ENCODE measurements at places on chromosomes 6 and 20. TPM values are rescaled to one million over a fixed set of nuclear protein-coding genes. Genes with fewer than 3 reads are reported as not detected.

COL12A1 gene
- not detected for total RNA-seq

CCN6 gene
- not detected for total RNA-seq

GPR6 gene
- not detected for total RNA-seq

ULBP3 gene
- total RNA-seq = 1.7 TPM

VNN1 gene
- not detected for total RNA-seq

FBXO5 gene
- total RNA-seq = 15.6 TPM

TSBP1 gene
- total RNA-seq = not detected

SCUBE3 gene
- total RNA-seq = not detected

FNDC1 gene
- total RNA-seq = 73.2 TPM

DNA sequence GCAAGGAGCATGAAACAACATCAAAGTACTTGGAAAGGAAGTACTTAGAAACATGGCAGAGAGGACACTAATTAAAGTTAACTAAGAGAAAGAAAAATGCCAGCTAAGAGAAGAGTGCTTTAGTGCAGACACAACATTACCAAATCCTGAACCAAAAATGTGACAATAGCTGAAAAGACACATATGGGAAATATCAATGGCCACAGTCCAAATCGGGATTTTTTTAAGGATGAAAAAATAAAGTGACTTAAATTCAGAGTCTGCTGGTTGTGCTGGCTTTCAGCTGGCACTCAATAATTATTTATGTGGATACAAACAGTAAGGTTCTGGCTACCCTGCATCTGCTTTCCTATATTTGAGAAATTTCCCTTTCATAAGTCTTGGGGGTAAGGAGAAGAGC lies 12.6 kb upstream of the DST start:
- no peak overlapping the region for H3K27ac ChIP-seq
- no peak overlapping the region for H3K4me3 ChIP-seq
- H3K36me3 ChIP-seq = no peaks in the 10 kb centered on the region
- no peaks in the 10 kb centered on the region for H3K27me3 ChIP-seq
- DNase-seq = no peak
- no peaks in the 10 kb centered on the region for H3K4me1 ChIP-seq

- H3K36me3 ChIP-seq = no peaks in the 10 kb centered on the region
- no peaks in the 10 kb centered on the region for H3K27me3 ChIP-seq
- H3K27ac ChIP-seq = no peak overlapping the region
- peak overlapping the region; percentile 56 for H3K4me3 ChIP-seq
These were observed 234.4 kb upstream of the MCHR2 start for GRCh38 chr6:100228437-100228833.

GRCh38 chr20:47676219-47676721 lies 109.0 kb downstream of the SULF2 start:
- H3K27me3 ChIP-seq = no peaks in the 10 kb centered on the region
- no peaks in the 10 kb centered on the region for H3K4me1 ChIP-seq
- no peak overlapping the region for H3K27ac ChIP-seq

- H3K4me3 ChIP-seq = no peak overlapping the region
- H3K36me3 ChIP-seq = no peaks in the 10 kb centered on the region
- H3K27me3 ChIP-seq = no peaks in the 10 kb centered on the region
These were observed 9.3 kb downstream of the CDS2 start for GRCh38 chr20:5136096-5136495.

- H3K4me1 ChIP-seq = peaks cover 15% of the 10 kb centered on the region
- no peak for DNase-seq
- H3K36me3 ChIP-seq = no peaks in the 10 kb centered on the region
- no peaks in the 10 kb centered on the region for H3K27me3 ChIP-seq
These were observed 3.5 kb downstream of the ZFAND3 start for GRCh38 chr6:37822851-37823682.

DNA sequence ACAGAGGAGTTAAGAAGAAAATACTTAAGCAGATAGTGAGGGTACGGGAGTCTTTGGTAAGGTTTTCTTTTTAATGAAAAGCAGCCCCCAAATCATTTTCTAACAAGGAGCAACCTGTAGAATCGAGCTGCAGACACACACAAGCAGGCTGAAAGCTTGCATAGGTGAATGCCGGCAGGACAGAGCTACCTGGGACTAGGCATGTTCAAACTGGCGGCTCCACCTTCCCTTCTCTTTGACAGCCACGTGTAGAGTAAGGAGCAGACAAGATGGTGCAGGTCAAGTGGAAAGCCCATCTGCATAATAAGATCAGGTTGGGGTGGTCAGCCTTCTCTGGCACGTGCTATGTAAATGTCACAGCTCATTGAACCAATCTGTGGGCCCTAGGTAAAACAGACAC lies 1292.4 kb downstream of the EPHA7 start:
- no peak for DNase-seq
- H3K4me1 ChIP-seq = no peaks in the 10 kb centered on the region
- no peak overlapping the region for H3K4me3 ChIP-seq
- no peaks in the 10 kb centered on the region for H3K36me3 ChIP-seq
- H3K27ac ChIP-seq = no peak overlapping the region
- no peaks in the 10 kb centered on the region for H3K27me3 ChIP-seq

GRCh38 chr6:141467041-141467440 lies 665.7 kb upstream of the GJE1 start:
- DNase-seq = no peak
- H3K4me1 ChIP-seq = 0 out of 2 replicates have a peak, but pooled peaks cover 2% of the 10 kb centered on the region

GRCh38 chr6:4712291-4712690 lies 63.9 kb upstream of the CDYL start:
- no peak overlapping the region for H3K4me3 ChIP-seq
- H3K27ac ChIP-seq = no peak overlapping the region
- no peak for DNase-seq
- no peaks in the 10 kb centered on the region for H3K27me3 ChIP-seq
- no peaks in the 10 kb centered on the region for H3K4me1 ChIP-seq
- H3K36me3 ChIP-seq = no peaks in the 10 kb centered on the region

DNA sequence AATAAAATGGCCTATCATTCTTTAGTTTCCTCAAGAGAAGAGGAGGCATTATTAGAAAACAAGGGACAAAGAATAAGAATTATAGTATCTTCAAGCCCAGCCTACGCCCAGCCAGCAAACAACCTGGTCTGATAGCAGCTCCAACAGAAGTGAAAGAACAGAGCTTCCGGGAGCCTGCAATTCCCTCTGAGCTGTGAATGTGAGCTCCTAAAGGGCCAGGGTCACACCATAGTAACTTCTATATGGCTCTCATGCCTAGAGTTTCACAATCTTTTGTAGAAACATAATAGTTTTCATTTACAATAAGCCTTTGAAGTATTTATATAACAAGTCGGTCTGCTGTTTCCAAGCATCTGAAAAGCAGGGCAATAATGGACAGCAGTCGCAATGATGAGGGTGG lies 116.5 kb downstream of the SMLR1 start:
- no peaks in the 10 kb centered on the region for H3K4me1 ChIP-seq
- H3K27me3 ChIP-seq = no peaks in the 10 kb centered on the region
- H3K36me3 ChIP-seq = no peaks in the 10 kb centered on the region

DNA sequence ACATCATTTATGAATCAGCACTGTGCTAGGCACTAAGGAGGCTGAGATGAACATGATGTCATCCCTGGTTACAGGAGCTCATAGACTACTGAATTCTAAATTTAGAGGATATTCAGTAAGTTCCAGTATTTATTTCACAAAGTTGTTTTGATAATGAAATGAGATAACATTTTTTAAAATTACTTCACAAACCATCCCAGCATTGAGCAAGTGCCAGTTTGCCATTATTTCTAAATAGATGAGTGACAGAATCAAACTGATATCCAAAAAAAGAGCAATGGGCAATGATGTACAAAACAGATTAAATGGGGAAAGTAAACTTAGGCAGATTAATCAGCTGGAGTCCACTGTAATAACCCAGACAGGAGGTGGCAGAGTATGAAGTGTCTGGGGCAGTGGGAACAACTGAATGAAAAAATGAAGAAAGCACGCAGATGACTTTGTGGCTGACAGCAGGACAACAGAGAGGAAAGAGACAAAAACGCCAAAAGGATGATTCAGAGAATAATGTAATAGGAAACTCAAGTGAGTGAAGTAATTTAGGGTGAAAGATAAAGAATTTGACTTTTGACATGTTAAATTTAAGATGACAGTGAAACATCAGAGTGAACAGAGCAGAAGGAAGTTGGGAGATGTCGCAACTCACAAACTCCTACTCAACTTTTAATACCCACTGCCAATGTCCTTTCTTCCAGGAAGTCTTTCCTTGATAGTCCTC lies 70.2 kb downstream of the RCAN2 start:
- no peak for DNase-seq
- no peak overlapping the region for H3K4me3 ChIP-seq
- no peaks in the 10 kb centered on the region for H3K4me1 ChIP-seq
- H3K36me3 ChIP-seq = no peaks in the 10 kb centered on the region

DNA sequence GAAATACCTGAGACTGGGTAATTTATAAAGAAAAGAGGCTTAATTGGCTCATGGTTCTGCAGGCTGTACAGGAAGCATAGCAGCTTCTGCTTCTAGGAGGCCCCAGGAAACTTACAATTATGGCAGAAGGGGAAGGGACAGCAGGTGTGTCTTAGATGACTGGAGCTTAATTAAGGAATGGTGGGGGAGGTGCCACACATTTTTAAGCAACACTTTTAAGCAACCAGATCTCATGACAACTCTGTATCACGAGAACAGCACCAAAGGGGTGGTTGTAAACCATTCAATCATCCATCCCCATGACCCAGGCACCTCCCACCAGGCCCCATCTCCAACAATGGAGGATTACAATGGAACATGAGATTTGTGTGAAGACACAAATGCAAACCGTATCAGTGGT lies 26.9 kb downstream of the FIG4 start:
- H3K27ac ChIP-seq = no peak overlapping the region
- H3K4me3 ChIP-seq = no peak overlapping the region
- H3K27me3 ChIP-seq = no peaks in the 10 kb centered on the region
- no peak for DNase-seq
- H3K36me3 ChIP-seq = no peaks in the 10 kb centered on the region
- peaks cover 11% of the 10 kb centered on the region for H3K4me1 ChIP-seq

DNA sequence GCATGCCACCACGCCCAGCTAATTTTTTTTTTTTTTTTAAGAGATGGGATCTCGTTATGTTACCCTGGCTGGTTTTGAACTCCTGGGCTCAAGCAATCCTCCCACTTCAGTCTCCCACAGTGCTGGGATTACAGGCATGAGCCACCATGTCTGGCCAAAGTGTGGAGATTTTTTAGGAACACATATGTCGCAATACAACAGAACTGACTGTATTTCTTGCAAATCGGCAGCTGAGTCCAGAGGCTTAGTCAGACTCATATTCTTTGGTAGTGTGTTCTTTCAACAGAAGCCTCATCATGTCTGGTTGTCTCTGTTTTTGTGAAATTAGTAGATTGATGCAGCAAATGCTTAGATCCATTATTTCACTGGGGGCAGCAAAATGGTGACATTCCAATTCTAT lies 23.9 kb upstream of the CD164 start:
- no peak overlapping the region for H3K4me3 ChIP-seq
- no peaks in the 10 kb centered on the region for H3K36me3 ChIP-seq
- no peaks in the 10 kb centered on the region for H3K27me3 ChIP-seq
- DNase-seq = no peak

DNA sequence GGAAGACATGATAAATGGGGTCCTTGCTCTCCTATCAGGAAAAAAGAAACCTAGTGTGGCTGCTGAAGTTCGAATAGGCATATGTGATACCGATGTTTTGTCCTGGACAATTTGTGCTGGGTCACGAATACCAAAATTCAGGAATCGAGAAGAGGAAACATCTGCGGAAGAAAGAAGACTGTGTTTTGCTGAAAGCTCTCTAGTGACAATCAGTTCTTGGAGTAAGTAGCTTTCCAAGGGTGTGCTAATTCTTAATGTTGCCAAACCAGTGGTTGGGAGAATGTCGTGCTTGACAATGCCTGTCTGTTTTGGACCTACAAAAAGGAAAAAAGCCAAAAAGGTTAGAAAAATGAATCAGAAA lies 956.1 kb downstream of the PHF3 start:
- no peaks in the 10 kb centered on the region for H3K36me3 ChIP-seq
- no peaks in the 10 kb centered on the region for H3K4me1 ChIP-seq
- no peak overlapping the region for H3K27ac ChIP-seq
- no peak overlapping the region for H3K4me3 ChIP-seq

- H3K36me3 ChIP-seq = peaks cover 14% of the 10 kb centered on the region
- H3K4me1 ChIP-seq = peaks cover 8% of the 10 kb centered on the region
- H3K27ac ChIP-seq = no peak overlapping the region
These were observed 19.8 kb downstream of the MDN1 start for GRCh38 chr6:89799756-89800155.

DNA sequence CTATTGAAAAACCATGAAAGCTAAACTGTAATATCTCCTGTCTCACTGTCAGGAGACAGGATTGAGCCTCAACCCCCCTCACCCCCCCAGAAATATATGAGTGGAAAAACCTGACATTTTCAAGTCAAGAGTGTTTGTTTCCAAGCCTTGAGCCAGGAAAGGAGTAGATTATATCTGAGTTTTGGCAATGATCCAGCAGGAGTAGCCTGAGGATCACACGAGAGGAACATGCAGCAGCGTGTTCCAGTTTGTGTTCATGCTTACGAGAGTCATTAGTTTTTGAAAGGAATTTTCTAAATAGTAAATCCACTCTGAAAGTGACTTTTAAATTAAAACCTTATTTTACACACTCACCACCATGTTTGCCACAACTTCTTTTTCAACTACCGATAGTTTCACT lies 15.8 kb downstream of the IL22RA2 start:
- no peak for DNase-seq
- H3K4me3 ChIP-seq = no peak overlapping the region
- peaks cover 7% of the 10 kb centered on the region for H3K4me1 ChIP-seq
- no peak overlapping the region for H3K27ac ChIP-seq
- H3K27me3 ChIP-seq = no peaks in the 10 kb centered on the region

DNA sequence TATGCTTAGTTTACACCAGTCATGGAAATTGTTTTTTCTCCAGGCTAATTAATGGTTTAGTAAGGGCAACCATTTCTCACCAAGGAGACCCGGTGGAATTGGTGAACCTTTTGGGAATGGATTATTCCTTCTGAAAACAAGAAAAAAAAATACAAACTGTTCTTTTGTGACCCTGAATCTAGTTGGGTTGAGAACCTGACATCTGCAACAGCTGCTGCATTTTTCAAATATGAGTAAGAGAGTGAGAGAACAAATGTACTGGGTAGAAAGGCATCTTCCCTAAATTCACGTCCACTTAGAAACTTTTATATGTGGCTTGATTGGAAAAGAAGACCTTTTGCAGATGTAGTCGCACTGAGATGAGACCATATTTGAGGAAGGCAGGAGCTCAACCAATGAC lies 553.4 kb upstream of the EPHA7 start:
- no peaks in the 10 kb centered on the region for H3K27me3 ChIP-seq
- no peaks in the 10 kb centered on the region for H3K4me1 ChIP-seq
- H3K4me3 ChIP-seq = no peak overlapping the region
- DNase-seq = no peak
- no peak overlapping the region for H3K27ac ChIP-seq
- no peaks in the 10 kb centered on the region for H3K36me3 ChIP-seq

- no peaks in the 10 kb centered on the region for H3K4me1 ChIP-seq
- no peaks in the 10 kb centered on the region for H3K27me3 ChIP-seq
- no peak overlapping the region for H3K4me3 ChIP-seq
- peak; percentile 51 for DNase-seq
These were observed 39.4 kb upstream of the MAFB start for GRCh38 chr20:40728470-40728869.
